ENCODE measurements at places on chromosomes 7 and 10.

DNA sequence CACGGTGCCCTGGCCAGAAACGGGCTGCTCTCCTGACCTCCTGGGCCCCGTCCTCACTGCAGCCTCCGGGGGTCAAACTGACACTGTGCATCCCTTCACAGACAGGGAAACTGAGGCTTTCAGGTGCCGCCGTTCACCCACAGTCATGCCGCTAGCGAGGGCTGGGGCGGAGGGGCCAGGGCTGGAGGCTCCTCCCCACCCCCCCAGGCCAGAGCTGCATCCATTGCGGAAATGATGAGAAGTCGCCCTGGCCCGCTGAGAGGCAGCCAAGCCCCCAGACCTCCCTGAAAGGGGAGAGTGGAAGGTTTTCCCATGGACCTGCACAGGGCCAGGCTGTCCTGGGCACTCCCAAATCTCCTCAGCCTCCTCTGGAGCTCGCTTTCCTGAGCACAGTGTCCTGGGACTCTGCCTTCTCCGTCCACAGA, 16.5 kb upstream of the INPP5A start:
- DNase-seq: no peak

DNA sequence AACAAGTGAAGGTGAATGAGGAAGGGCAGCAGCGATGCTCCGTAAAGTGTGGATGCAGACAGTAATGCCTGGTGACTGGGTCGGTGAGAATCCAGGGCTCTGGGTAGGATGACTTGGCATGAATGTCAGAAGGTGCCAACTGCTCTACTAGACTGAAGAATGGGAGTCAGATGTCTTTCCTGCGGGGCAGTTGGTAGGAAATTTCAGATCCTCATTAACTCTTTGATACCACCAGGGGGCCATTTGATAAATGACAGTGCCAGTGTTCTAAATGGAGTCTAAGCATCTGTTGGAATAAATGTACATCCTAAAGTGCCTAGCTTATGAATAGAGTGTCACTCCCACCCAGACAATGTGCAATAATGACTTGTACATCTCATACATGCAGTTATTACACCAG, 462.0 kb downstream of the GRM8 start:
- no peak for DNase-seq

GRCh38 chr10:123912871-123913270, 21.3 kb upstream of the CPXM2 start:
- no peak for DNase-seq

GRCh38 chr10:29826221-29826620, 191.4 kb upstream of the SVIL start:
- DNase-seq: no peak

DNA sequence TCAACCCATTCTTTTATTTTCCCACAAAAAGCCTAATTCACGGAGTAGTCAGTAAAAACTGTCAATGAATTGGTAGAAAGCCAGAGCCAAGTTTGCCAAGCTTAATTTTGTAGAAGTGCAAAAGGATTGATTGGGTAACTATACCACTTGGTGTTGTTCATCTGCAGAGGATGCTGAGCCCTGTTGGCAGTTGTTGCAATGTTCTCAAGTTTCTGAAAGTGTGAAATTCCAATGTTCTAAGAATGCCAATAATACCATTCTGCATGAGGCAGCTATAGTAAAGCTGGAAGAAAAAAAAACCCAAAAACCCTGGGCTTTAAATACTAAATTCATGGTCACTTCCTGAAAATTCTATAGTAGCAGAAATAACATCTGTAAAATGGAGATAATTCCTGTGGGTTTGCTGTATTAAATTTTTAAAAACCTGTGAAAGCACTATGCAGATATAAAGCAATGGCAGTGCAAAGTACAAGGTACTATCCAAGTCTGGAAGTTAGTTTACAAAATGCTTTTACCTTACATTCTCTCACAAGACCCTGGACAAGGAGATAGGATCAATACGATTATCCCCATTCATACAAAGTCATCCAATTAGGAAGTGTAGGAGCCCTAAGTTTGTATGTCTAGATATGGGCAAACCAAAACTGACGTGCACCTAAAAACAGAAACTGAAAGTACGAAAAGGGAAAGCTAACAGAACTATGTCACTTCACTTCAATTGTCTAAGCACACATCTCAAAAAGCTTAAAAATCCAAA, 6.0 kb upstream of the PON1 start:
- no peak for DNase-seq

- no peak for DNase-seq
Measured at GRCh38 chr7:70607759-70608158, 524.2 kb upstream of the GALNT17 start.

DNA sequence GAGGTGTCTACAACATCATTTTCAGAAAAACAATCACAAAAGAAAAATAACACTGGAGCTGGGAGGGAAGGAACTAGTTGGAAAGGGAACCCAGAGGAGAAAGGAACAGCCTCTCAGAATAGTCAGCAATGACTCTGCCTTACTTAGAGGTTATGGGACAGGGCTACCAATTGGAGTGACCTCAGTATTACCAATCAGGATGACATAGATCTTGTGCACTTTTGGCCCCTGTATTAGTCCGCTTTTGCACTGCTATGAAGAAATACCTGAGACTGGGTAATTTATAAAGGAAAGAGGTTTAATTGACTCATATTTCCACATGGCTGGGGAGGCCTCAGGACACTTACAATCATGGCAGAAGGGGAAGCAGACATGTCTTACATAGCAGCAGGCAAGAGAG, 99.7 kb upstream of the SDK1 start:
- DNase-seq: no peak

- DNase-seq: no peak
Measured at GRCh38 chr10:1739751-1740150, 2.4 kb upstream of the ADARB2 start.

- no peak for DNase-seq
Measured at GRCh38 chr7:149188637-149189259, 6.6 kb upstream of the ZNF282 start.

- no peak for DNase-seq
Measured at GRCh38 chr7:27569106-27569505, 93.6 kb downstream of the HIBADH start.

- no peak for DNase-seq
Measured at GRCh38 chr10:118668228-118668952, 72.9 kb upstream of the PRLHR start.
